Brain pericyte (primary cell): ENCODE measurements at places on chromosomes 7 and 10.

DNA sequence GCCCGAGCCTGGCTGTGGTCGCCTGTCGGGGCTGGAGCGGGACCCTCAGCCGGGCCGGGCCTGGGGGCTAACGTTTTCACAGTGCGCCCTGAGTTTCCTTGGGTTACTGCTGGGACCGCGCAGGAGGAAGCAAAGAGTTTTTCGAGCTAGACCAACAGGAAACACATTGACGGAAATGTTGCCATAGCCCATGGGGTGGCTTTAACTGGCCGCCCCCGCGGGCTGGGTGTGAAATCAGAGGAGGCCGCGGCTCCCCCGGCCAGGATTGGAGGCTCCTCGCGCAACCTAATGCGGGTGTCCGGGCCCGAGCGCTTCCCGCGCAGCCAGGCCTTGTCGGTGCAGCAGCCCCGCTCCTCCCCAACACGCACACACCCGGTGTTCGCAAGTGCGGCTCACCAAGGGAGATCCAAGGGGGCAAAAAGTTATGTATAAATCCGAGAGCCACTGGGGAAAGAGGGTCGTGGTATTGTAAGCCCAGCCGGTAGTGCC lies 1.9 kb downstream of the HHEX start:
- DNase-seq = no peak

DNA sequence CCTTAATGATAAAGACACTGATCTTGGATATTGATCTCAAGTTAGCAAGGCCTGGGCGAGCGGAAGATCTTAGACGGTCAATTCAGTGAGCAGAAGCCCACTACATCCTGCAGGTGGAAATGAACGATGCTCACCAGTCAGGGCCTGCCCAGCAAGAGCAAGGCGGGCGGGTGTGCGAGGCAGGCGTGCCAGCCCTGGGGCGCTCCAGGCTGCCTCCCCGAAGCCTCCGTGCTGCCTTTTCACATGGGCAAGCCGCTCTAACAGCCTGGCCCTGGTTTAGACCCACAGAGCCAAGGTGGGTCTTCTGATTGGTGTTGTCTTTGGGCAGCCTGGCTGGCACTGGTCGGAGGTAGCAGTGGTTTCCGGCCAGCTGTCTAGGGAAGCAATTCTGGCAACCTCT lies 475.1 kb upstream of the FOXK1 start:
- no peak for DNase-seq

DNA sequence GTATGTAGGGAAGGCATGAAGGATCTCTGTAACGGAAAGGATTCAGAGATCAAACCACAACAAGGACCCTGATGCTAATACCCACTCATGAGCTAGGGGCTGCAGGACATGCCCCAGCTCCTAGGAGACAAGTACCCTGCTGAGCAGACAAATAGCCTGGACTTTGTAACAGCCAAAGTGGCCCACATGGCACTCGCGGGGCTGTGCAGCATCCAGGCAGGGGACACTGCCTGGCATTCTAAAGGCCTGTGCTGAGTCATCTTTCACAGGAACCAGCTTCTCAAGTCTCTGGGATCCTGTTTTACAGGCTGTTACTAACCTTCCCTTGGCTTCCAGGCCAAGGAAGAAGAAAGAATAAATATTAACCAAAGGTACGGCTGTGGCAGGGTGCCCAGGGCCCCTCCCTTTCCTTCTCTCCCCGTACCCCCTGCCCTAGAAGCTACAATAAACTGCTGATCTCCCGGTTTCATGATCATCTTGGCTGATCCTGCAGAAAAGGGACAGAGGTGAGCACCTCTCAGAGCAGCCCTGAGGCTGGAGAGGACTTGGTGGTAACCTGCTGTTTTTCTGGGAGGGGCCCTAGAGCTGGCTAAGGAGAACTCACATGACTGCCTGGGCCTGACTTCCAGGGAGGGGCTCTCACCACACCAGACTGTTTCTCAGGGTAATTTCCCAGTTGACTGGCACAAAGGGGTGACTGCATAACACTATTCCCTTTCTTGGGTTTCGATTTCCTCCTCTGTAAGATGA lies 4.2 kb upstream of the RPEL1 start:
- no peak for DNase-seq

DNA sequence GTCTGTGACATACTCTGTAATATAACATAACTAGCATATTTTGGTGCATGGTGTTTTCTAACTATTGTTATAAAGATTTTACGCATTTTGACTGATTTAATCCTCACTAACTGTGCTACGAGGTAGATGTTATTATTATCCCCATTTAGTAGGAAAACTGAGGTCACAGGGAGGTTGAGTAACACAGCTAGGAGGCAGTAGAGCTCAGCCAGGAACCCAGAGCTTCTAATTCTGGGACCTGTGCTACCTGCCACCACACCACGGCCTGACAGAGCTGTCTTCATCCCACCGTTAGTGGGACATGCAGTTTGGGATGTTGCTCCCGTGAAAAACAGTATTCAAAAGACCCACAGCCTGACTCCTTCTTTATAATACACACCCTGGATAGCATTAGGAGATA lies 962.5 kb downstream of the CNTNAP2 start:
- DNase-seq = no peak

DNA sequence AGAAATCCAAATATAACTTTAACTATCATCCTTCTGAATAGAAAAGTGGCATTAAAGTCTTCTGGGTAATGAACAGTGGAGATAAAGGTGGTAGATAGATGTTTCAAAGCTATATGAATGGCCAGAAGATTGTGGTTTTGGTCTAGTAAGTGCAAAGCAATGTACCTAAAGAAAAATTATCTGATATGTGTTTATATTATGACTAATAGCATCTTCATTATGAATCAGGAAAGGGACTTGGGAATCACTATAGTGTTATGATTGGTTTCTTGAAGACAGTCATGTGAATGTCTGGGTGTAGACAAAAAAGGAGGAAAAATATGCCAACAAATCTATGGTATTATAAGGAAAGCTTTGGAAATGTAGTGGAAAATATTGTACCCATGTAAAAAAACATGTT lies 3.0 kb downstream of the ZNF518A start:
- no peak for DNase-seq

DNA sequence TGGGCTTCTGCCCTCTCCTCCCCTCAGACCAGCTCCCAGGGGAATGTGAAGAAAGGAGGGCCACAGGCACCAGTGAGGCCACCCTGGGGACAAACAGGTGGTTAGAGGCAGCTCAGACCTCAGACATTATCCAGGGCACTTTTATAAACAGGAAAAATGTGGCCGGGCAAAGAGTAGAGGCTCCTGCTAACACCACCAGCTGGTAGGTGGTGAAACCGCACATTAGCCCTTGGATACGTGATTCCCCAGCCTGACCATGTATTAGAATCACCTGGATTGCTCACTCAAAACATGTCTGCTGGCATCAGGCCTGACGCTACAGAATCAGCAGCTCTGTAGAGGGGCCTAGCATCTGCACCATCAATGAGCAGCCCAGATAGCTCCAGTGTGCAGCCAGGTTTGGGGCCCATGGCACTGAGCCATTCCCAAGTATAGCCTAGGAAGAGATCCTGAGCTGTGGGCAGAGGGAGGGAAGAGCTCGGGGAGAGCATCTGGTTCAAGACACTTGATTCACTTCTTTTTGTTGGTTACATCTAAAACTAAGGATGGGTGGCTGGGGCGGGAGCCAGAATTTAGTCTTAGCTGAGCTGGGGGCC lies 37.1 kb downstream of the GPR26 start:
- DNase-seq = no peak

DNA sequence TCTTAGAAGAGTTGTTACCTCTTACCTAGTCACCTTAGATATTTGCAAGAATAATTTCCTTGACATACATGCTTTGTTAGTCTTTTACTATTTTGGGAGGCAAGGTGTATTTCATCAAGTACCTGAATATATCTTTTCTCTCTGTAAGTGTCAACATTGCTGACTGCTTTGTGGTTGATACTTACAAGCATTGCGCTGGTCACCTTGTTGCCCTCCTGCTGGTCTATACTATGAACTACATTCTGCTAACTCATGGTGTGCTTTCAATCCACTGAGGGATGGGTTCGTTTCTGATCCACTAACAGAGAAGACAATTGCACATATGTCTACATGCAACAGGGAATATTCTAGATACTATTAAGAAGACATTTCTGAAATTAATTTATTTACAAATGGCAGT lies 837.8 kb upstream of the COBL start:
- no peak for DNase-seq

- DNase-seq = no peak
These were observed 283.2 kb upstream of the CELF2 start for GRCh38 chr10:10734356-10735064.

GRCh38 chr10:119406601-119407253 lies 135.8 kb downstream of the RGS10 start:
- no peak for DNase-seq

GRCh38 chr10:23604613-23605012 lies 165.7 kb downstream of the OTUD1 start:
- DNase-seq = no peak

DNA sequence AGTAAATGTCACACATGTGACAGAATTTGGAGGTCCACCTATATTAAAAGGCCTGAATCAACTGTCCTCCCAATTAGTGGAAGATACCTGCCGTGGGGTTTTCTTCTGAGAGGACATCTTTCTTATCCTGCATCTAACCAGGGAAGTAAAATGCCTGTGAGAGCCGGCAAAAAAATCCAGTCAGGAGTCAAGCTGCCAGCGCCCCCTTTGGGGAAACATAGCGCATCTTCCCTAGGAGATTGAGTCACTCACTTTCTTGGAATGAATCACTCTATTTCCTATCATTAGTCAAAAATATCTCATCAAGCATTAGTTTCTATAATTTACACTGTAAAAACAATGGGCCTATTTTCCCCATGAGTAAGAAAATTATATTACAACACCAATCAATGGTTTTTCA lies 66.4 kb upstream of the ANK3 start:
- no peak for DNase-seq

DNA sequence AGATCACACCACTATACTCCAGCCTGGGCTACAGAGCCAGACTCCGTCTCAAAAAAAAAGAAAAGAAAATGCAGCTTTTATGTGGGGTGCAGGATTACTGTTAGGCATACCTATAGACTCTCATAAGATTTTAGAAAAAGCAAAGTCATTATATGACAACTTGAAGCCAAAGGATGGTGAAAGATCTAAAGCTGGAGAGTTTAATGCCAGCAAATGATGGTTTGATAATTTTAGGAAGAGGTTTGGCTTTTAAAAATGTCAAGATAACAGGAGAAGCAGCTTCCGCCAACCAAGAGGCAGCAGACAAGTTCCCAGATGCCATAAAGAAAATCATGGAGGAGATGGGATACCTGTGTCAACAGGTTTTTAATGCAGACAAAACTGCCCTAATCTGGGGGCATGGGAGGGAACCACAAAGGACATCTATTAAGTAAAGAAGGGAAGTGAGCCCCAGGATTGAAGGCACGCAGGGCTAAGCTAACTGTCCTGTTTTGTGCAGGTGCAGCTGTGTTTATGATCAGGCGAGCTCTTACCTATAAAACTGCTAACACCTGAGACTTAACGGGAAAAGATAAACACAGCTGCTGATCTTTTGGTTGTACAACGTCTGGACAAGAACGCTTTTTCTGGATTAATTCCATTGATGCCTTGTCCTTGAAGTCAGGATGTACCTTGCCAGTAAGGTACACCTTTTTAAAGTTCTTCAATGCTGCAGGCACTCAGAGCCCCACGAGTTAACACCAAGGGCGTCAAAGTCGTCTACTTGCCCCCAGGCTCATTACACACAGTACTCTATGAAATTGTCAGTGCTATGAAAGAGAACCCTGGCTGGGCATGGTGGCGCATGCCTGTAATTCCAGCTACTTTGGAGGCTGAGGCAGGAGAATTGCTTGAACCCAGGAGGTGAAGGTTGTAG lies 10.5 kb upstream of the ANKRD61 start:
- no peak for DNase-seq

DNA sequence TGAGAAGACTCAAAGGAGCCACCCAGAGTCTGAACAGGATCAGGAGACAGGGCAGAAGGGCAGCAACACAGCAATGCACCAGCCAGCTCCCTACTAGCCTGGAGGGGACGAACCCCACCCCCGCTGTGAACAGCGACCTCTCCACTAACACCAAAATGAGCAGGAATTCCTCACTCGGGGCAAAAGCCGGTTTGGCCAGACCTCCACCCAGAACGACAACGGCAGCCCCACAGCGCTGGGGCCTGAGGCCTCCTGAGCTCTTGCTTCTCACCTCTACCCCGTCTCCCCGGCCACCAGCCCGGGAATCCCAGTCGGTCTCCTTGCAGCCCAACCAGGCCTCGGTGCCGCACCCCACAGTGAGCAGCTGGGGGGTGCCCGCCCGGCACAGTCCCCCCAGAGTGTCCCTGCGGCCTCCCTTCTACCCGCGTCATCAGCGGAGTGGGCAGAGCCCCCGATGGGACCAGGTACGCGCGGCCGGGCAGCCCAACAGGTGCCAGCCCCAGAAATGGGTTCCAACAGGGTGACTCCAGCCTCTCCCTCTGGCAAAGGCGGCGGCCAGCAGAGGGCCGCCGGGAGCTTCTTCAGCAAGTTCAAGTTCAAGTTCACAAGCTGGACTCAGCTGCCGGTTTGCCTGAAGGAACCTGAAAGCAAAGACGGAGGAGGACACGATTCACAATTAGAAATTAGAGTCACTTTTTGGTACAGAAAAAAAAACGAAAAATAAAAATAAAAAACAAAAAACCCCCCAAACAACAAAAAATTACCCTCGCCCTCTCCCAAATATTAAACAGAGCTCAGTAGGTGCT lies 129.0 kb downstream of the MARCHF5 start:
- no peak for DNase-seq

- DNase-seq = no peak
These were observed 36.8 kb downstream of the THSD7A start for GRCh38 chr7:11795231-11795630.

GRCh38 chr10:97163181-97163580 lies 22.6 kb downstream of the SLIT1 start:
- no peak for DNase-seq

- DNase-seq = no peak
These were observed 258.4 kb upstream of the SP8 start for GRCh38 chr7:21044913-21045568.

- DNase-seq = no peak
These were observed 1.4 kb downstream of the ZNF438 start for GRCh38 chr10:31030260-31030659.

DNA sequence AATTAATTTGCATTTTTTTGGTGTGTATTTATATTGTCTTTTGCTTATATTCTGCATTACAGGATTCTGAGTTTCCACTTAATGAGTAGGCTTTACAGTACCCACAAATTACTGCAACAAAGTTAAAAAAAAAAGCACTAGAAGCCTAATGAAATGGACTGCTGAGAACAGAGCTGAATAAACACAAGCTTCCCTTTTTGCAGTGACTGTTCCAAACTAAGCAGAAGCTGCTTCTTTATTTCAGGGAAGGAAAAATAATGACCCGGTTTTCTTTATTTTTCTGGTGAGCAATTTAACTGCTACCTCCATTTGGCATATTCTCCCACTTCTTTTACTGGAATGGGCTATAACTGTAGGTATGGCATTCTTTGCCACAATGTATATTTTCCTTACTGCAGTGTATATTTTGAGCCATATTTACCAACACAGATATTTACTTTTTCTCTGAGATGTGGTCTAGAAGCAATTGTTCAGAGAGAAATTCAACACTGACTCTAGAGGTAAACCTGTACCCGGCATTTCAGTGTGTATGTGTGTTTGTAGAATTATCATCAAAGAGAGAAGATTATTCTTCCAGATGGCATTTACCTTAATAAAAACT lies 56.9 kb downstream of the HDAC9 start:
- no peak for DNase-seq
